EL (cell line): ENCODE measurements at places on chromosomes 11 and 22.

DNA sequence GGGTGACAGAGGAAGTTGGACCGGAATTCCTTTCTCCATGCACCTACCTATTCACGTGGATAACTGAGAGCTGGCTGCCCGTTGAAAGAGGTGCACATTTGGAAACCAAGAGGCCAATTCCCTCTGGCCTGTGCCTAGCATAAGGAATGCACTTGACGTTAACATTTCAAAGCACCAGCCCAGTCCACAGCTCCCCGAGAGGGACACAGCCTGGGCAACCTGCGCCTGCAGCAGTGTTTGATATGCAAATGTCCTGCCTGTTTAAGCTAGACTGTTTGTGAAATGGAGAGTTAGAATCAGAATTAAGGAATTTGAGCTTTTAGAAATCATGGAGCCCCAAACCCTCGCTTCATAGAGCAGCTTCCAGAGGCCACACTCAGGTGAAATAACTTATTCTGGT, 126.1 kb downstream of the DSCAML1 start:
- no peak for DNase-seq

- DNase-seq, result no peak
Observed at GRCh38 chr11:9103542-9104276, 12.3 kb upstream of the SCUBE2 start.

DNA sequence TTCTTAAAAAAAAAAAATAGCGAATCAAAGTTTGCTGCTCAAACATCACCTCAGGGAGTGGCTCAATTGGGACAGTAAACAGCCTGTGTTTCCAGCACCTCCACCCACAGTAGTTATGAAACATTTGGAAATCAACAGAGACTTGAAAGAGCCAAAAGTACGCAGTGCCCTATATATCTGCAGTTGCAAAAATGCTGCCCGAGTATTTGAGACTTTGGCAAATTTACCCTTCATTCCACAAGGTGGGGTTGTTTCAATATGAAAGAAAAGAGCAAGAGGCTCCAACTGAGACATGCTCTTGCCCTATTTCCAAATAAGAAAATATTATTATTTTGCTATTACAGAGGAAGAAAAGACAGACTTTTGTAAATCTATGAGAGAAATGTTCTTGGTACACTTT, 851.1 kb upstream of the RAG2 start:
- DNase-seq, result peak; percentile 68

DNA sequence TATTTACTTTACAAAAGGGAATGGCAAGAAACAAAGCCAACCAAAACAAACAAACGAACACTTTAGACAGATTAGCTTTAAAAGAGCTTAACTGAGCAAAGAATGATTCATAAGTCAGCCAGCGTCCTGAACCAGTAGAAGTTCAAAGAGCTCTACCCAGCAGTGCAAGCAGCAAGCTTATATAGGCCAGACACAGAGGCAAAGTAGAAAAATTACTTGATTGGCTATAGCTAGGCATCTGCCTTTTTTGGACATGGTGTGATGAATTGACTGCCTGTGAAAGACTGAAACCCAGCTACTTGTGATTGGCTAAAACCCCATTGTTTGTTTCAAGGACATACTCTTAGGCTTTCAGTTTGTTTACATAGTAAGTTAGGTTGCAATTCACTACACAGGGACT, 2120.0 kb upstream of the RAG2 start:
- DNase-seq, result peak; percentile 48

DNA sequence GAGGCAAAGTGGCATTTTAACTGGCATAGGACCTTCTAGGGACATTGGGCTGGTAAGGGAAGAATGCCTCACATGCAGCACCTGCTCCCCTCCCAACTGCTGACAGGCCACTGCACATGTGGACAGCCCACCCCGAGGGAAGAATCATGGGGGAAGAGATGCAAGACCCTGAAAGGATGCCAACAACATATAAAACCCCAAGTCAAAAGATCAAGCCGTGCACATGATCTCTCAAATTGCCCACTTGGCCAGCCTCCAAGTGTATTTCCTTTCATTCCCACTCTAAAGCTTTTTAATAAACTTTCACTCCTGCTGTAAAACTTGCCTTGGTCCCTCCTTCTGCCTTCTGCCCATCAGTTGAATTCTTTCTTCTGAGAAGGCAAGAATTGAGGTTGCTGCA, 947.8 kb upstream of the CCDC90B start:
- no peak for DNase-seq

DNA sequence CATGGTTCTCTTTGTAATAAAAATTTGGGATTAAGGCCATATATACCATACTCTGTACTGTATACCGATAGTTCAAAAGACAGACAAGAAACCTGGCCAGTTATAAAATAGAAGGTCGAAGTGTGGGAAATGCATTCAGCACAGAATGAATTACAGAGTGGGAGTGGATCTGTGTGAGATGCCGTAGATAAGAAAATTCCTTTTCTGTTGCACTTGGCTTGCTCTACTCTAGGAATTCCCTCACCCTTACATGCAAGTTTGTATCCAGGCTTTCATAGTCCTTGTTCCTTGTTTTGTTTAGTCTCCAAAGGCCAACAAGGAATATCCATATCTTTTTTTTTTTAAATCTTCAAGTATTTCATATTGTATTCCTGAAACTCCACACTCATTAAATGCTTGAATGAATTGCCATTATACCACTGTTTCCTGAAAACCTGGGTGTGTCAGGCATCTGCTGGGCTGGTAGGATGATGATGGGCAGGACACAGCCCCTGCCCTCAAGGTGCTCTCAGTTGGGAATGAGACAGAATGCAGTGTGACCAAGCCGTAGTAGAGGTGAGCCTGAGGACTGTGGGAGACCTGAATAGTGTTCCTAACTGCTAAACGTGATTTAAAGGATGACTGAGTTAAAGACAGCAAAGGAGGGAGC, 53.5 kb downstream of the TEAD1 start:
- peak; percentile 54 for DNase-seq

GRCh38 chr11:131691181-131692041, 321.0 kb downstream of the NTM start:
- DNase-seq, result peak; percentile 27
